ENCODE measurements at places on chromosomes 1 and 21. TPM values are rescaled to one million over a fixed set of nuclear protein-coding genes. Genes with fewer than 3 reads are reported as not detected.

DNA sequence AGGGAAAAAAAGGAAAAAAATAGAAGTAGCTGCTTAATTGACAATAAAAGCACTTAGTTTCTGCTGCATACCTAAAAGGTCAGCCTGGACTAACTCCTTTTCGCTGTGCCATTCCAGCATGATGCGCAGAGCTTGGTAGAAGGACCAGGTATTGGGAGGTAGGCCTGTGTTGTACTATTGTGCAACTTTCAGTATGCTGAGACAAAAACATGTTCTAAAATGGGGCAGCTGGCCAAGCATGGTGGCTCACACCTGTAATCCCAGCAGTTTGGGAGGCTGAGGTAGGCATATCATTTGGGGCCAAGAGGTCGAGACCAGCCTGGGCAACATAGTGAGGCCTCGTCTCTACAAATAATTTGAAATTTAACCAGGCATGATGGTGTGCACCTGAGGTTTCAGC, 15.0 kb upstream of the SCCPDH start:
- no peak overlapping the region for H3K4me3 ChIP-seq
- H3K27me3 ChIP-seq: peaks cover 5% of the 10 kb centered on the region
- no peak overlapping the region for H3K27ac ChIP-seq
- no peak for DNase-seq
- H3K36me3 ChIP-seq: no peaks in the 10 kb centered on the region

GRCh38 chr1:47186267-47187185, 3.3 kb downstream of the PDZK1IP1 start:
- no peak overlapping the region for H3K27ac ChIP-seq
- no peak for DNase-seq

GRCh38 chr1:90074970-90075391, 80.1 kb downstream of the ZNF326 start:
- peaks cover 6% of the 10 kb centered on the region for H3K27me3 ChIP-seq
- no peaks in the 10 kb centered on the region for H3K4me1 ChIP-seq
- DNase-seq: no peak

DNA sequence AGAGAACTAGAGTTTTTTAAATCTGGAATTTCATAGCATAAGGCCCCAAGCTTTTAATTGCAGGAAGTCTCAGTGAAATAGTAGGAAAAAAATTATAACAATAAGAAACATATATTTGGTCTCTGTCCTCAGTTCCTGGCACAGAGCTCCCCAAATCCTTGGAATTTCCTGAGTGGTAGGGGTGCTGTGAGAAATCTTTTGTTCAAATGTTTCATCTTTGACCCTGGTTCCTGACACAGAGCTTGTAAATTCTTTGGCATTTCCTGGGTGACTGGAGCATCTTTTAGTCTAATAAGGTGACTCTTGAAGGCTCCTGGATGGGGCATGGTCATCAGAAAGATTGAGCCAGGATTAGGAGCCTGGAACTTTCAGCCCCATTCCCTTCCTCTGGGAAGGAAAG, 225.7 kb upstream of the AJAP1 start:
- H3K27me3 ChIP-seq: no peaks in the 10 kb centered on the region
- H3K36me3 ChIP-seq: no peaks in the 10 kb centered on the region
- DNase-seq: no peak
- no peak overlapping the region for H3K4me3 ChIP-seq

- no peak for DNase-seq
- no peak overlapping the region for H3K4me3 ChIP-seq
- H3K27ac ChIP-seq: no peak overlapping the region
- H3K27me3 ChIP-seq: no peaks in the 10 kb centered on the region
Observed at GRCh38 chr1:14138135-14138506, 438.1 kb downstream of the PRDM2 start.

The OR10K1 gene
- total RNA-seq: not detected

The HJV gene
- not detected for total RNA-seq

GRCh38 chr1:116489231-116489697, 81.6 kb downstream of the CD58 start:
- H3K4me3 ChIP-seq: no peak overlapping the region
- DNase-seq: no peak
- H3K27me3 ChIP-seq: no peaks in the 10 kb centered on the region
- no peak overlapping the region for H3K27ac ChIP-seq
